A549 treated with CORT108297 at 1 μM for 4 hours (cell line): ENCODE measurements at places on chromosomes 11 and 22. TPM values are rescaled to one million over a fixed set of nuclear protein-coding genes. Genes with fewer than 3 reads are reported as not detected.

The TEX12 gene
- total RNA-seq = 0.17 TPM in 1 of 5 replicates, not detected in the others

The IL17REL gene
- 0.03 to 0.04 TPM in 2 of 5 replicates, not detected in the others for total RNA-seq

The ELFN2 gene
- 5.8 to 10.1 TPM (median 9.8 TPM) in 5 replicates for total RNA-seq

The LRRC56 gene
- 0.45 to 0.93 TPM (median 0.75 TPM) in 5 replicates for total RNA-seq

The UPK3A gene
- not detected in 5 replicates for total RNA-seq

The CD6 gene
- total RNA-seq = 0.07 to 0.20 TPM (median 0.15 TPM) in 5 replicates

The PKNOX2 gene
- total RNA-seq = 0.02 TPM in 1 of 5 replicates, not detected in the others

The MRGPRX4 gene
- not detected in 5 replicates for total RNA-seq

The CD248 gene
- not detected in 5 replicates for total RNA-seq

The SPON1 gene
- 0.08 TPM in 1 of 5 replicates, not detected in the others for total RNA-seq
